ENCODE measurements at places on chromosomes 3 and 15.

GRCh38 chr15:40090774-40091455, 17.8 kb downstream of the BMF start:
- no peak for DNase-seq

DNA sequence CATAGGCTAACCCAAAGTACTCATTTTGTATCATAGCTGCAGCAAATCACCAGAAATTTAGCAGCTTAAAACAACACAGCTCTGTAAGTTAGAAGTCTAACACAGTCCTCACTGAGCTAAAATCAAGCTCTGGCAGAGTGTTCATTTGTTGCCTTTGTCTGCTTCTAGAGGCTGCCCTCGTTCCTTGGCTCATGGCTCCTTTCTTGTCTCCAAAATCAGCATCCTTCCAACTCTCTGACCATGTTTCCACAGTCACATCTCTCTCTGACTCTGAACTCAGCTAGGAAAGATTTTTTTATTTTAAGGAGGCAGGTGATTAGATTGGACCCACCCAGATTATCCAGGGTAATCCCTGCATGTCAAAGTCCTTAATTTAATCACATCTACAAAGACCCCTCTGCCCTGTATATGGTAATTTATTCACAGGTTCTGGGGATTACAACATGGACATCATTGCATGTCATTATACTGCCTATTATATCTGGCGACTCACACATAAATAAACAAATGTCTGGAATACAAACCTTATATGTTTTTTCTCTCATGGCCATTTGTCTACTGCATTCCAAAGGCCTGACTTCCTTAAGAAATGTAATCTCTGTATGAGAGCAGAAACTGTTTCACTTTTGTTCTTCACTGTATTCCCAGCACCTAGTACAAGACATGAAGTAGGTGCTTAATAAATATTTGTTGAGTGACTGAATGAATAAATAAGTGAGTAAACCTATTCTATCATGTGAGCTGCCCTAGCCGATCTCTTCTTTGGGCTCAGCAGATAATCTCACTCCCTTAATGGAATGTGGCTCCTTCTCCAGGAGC, 15.1 kb upstream of the UACA start:
- peak; percentile 55 for DNase-seq

DNA sequence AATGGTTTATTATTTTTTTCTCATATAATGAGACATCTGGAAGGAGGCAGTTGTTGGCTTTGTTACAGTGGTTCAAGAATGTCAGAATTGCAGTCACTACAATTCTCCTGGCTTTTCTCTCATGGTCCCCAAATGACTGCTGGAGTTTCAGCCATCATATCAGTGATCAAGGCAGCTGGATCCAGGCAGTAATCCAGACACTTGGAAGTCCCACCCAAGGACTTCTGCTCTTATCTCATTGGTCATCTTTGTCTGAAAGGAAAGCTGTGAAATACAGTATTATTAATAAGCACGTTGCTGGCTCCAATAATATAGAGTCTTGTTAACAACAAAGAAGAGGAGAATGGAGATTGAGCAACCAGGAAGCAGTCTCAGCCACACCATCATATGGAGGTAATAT, 22.9 kb upstream of the MED12L start:
- no peak for DNase-seq

GRCh38 chr3:127143172-127143571, 49.8 kb upstream of the PRR23E start:
- DNase-seq: no peak

DNA sequence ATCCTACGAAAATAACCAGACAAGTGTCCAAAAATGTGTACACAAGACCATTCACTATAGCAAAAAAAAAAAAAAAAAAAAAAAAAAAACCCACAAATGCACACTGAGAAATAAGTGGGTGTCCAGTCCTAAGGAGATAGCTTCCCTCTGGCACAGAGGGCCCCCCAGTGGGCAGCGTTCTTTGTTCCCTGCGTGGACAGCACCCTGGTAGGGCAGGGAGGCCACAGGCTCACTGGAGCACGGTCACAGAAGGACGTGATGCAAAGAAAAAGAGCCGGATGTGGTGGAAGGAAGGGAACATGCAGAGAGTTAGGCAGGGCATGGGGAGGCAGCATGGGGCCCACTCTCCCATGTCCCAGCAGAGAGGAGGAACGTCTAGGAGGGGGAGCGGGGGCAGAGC, 210.7 kb upstream of the NSMCE3 start:
- DNase-seq: no peak

GRCh38 chr3:195612075-195612800, 28.5 kb upstream of the APOD start:
- DNase-seq: no peak

GRCh38 chr15:50148362-50148963, 29.4 kb upstream of the ATP8B4 start:
- DNase-seq: no peak

DNA sequence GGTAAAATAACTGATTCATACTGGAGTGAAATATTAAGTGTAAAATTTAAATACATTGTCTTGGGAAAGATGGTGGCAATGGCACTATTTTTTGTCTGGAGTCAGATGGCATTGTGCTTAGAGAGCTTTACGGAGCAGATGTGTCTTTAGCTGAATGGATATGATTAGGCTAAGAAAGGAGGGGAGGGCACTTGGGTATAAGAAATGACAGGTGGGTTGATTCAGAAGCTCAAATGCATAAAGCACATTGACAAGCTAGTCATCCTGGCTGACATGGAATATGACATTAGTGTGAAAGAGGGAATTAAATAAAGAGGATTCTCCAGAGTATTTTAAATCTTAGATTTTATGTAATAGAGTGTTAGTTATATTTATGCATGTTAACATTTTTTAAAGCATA, 570.1 kb upstream of the CBLB start:
- DNase-seq: no peak

DNA sequence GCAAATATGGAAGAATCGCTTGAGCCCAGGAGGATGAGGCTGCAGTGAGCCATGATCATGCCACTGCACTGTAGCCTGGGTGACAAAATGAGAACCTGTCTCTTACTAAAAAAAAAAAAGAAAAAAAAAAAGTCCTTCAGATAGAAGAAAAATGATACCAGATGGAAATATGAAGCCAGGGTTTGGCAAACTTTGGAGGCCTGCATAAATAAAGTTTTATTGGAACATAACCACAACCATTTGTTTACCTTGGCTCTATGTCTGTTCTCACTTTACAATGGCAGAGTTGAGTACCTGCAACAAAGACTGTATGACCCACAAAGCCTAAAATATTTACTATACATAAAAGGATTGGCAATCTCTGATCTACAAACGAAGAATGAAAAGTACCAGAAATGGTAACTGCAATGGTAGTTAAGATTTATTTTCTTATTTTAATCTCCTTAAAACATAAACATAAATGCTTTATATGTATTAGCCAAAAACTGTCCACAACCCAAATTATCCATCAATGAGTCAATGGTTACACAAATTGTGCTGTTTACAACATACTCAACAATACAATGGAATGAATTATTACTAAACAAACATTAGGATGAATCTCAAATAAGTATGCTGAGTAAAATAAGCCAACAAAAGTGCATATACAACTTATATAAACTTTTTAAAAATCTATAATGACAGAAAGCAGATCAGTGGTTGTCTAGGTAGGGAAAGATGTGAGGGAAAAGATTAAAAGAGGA, 41.8 kb downstream of the GOLGB1 start:
- DNase-seq: no peak

GRCh38 chr15:101049282-101049681, 130.1 kb downstream of the LRRK1 start:
- no peak for DNase-seq

GRCh38 chr15:69951898-69952555, 145.7 kb downstream of the TLE3 start:
- DNase-seq: no peak

GRCh38 chr3:138946663-138947494, at the start of the genes FOXL2 and FOXL2NB:
TSS of gene FOXL2 (minus strand) at chr3:138947137. CDS start at chr3:138946722, 415 bp downstream.
TSS of gene FOXL2NB (plus strand) at chr3:138947217. CDS start at chr3:138947365, 148 bp downstream.
- no peak for DNase-seq

GRCh38 chr3:16182183-16182582, 7.7 kb downstream of the GALNT15 start:
- DNase-seq: no peak

DNA sequence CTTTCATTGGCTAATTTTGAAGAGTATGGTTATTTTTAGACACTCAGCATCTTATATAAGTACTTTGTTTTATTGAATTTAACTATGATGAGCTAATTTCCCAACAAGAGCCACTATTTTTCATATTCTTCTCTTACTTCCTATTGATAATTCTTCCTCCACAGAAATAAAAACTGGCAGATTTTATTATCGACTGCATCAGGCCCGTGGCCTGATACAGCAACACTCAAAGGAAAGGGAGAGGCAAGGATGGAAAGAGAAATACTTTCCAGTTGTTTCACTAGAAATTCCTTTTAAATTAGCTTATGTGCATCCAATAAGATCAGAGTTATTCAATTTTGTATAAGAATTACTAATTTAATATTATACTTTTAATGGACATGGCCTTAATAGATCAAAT, 886.3 kb downstream of the ROBO1 start:
- no peak for DNase-seq

GRCh38 chr3:69113536-69113935, 8.9 kb downstream of the LMOD3 start:
- DNase-seq: no peak

- DNase-seq: no peak
Measured at GRCh38 chr15:37289109-37289765, 188.9 kb upstream of the MEIS2 start.

DNA sequence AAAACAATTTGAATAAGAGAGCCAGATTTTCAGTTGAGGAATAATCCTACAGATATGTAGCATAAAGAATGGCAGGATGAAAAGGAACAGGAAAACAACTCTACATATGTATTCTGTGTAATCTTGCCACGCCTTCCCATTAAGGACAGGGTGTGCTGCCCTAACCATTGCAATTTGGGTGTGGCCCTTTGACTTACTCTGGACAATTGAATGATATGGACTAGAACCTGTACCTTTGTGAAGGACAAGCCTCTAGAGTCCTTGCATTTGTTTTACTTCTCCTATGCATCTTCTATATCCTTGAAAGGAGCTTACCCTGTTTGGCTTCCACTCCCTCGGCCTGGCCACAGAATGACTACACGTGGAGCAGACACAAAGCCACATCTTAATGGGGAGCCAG, 1261.6 kb upstream of the GBE1 start:
- no peak for DNase-seq

- DNase-seq: no peak
Measured at GRCh38 chr3:112228786-112229185, 65.2 kb downstream of the SLC9C1 start.

GRCh38 chr15:67505675-67506572, 15.0 kb upstream of the C15orf61 start:
- DNase-seq: no peak

GRCh38 chr3:53581671-53582070, 87.3 kb downstream of the CACNA1D start:
- no peak for DNase-seq

- peak; percentile 3 for DNase-seq
Measured at GRCh38 chr15:36737430-36737891, 158.0 kb downstream of the CDIN1 start.

All from AG09309 (cell line).